Activated T-cell treated with anti-CD3 and anti-CD28 coated beads for 4 hours (primary cell): ENCODE measurements at places on chromosomes 6 and 20.

- DNase-seq = no peak
Observed at GRCh38 chr6:34207695-34208443, 28.8 kb upstream of the HMGA1 start.

DNA sequence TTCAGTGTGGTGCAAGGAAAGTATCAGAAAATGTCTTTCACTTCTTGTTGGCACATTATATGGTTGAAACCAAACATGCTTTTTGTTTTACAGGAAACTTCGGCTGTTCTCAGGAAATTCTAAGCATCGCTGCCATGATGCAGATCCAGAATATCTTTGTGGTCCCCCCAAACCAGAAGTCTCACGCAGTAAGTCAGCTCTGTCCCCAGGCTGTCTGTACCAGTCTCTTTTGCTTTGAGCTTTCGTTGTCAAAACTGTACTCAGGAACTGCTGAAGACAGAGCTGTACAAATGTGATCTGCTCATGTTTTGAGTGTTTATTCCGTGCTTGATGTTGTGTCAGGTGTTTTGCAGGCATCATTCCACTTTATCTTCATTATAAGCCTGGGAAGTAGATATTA is 59.6 kb downstream of the DHX35 start:
- no peak for DNase-seq

- peak; percentile 43 for DNase-seq
Observed at GRCh38 chr6:111984081-111984480, 69.8 kb upstream of the CCN6 start.

DNA sequence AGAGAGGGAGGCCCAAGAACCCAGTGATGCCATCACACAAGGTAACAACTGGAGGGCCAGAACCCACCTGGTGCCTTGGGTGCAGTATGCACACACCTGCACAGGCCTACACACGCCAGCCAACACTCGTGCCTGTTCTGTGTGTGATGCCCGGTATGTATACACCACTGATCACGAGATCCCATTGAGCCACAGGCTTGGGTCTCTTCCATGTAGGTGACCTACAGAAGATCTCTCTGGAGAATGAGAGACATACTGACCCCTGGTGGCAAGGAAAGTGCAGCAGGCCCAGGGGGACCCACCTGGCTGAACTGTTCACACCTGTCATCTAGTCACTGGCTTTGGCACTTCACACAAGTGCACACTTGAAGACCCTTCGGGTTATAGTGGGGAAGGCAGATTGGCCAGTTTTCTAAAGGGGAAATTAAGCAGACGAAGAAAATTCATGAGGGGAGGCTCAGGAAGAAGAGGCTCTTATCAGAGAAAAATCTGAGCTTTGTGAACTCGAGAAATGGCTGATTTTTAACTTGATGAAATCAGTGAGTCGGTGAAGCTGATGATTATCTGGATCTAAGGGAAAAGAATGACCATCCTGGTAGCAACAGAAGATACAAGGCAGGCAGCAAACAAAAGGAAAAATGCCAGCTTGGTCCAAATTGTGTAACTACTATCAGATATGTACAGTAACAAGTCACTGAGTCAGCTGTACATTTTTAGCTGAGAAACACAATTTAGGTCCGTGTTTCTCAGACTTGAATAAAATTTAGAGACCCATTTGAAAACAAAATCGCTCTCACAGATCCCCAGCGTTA is 69.1 kb upstream of the PBOV1 start:
- DNase-seq = peak; percentile 29

DNA sequence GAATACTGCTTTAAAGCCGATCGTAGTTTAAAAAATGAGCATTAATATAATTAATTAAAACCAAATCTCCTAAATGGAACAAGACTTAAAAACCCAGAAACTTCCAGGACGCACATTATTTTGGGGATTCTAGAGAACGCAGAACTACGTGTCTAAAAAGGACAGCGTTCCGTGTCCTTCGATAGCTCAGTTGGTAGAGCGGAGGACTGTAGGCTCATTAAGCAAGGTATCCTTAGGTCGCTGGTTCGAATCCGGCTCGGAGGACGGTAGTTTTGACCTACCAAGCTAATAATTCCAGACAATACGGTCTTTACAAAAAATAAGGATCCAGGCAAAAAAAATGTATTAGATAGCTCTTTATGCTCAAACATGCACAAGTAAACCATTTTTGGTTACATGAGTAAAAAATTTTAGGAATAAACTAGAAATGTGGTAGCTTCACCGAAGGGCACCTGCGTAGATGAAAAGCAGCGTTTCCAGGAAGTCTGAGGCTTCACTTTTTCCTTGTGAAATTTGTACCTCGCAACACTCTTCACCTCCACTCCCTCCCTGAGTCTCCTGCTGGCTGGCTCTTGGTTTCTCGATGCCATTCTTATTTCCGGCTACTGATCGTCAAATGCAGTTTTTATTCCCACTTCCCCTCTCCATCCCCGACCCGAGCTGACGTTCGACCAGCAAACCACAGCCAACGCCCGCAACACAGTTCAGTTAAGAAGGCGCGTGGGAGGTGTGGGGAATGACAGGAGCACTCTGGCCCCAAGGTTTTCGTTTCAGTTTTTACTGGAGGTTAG is 19.6 kb upstream of the ABT1 start:
- peak; percentile 64 for DNase-seq

DNA sequence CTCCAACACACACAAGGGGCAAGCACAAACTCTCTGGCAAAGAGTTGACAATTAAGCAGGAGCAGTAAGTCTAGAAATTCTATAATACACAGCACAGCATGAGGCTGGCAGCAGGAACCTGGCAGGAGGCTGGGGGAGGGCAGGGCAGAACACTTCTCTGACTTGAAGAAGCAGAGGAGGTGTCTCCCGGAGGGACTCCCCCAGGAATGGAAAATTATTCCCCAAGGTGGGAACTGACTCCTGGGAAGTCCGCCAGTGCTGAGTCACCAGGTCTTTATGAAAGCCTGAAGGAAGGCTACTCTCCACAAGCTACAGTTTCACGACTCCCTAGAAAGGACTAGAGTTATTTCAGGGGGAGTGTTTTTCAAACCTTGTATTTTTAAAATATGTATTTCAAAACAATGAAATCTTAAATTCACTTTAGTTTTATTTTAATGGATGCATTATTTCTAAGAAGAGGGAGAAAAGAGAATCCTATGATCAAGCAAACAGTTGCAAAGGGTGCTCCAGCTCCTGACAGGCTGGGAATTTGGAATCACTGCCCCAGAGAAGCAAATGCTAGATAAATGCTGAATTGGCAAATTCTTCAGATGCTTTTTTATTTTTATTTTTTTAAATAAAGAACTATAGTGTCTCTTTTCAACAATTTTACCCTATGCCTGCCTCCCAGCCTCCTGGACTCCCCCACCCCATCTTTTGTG is 192.8 kb downstream of the LY86 start:
- no peak for DNase-seq

DNA sequence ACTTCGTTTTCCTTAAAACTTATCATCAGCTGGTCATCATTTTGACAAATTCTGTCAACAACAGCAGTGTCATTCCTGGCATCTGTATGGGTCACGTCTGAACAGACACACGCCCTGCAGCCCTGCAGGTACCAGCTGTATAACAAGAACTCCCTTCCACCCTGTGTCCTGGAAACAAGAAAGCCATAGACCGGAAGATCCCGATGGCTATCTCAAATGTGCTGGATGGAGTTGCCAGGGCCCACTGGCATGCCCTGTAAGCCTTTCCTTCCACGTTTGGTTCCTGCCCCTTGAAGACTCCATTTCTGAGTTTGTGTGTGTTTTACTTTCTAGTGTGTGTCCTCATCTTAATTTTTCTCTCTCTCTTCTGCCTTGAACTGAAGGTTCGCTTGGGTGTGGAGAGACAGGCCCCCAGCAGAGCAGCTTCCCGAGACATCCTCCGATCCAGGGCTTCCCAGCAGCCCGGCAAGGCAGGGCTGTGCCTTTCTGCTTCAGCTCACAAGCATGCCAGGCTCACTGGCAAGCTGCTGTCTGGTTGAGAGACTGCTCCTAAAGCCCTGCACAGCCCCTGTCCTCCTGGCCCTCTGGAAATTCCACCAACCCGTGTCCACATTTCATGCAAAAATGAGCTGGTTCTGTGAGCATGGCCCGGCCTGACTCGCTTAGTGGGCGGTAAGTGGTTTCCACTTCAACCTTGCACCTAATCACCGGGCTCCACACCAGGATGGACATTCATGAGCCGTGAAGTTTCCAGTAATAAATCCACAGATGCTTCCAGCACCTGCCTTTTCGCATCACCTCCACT is 8.7 kb downstream of the GFRA4 start:
- DNase-seq = no peak

DNA sequence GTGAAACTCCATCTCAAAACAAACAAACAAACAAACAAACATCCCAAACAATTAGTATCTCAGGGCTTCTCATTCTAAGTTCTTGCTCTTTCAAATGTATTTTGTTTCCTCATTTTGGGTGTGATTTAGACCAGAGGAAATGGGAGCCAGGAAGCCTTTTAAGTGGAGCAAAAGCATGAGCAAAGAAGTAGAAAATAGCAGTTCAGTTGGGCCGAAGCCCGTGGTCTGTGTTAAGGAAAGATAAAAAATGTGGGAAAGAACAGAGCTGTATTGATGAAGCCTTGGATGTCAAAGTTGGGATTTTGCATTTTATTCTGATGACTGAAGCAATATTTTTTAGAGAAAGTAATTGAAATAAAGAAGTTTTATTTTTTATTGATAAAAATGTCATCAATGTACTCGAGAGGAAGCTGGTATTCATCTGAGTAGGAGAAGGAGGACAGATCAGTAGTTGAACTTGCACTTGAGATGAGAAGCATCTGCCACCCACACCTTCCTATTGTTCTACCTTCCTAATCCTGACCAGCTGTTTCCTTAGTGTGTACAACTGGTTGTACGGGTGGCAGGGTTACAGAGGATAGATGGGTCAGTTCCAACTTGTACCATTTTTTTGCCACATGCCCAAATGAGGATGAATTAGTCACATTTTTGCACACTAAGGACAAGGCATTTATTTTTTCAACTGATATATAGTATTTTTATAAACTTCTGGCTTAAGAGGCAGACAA is 56.1 kb downstream of the KIAA0408 start:
- DNase-seq = no peak

DNA sequence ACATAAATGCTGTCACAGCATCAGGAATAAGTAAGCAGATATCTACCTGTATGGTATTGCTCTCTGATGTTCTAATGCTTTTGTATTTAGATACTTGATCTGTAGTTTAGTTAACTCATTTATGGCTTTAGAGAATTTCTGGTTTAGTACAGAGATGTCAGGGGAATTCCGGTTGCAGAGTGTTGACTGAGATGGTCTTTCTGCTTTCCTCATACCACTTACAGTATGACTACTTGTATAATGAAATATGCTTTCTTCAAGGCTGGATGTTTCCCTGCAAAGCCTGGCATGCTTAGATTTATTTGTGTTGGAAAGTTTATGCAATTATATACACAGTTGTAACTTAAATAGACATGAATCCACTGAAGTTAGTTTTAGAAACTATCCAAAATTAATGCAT is 278.4 kb downstream of the CDH26 start:
- DNase-seq = no peak

DNA sequence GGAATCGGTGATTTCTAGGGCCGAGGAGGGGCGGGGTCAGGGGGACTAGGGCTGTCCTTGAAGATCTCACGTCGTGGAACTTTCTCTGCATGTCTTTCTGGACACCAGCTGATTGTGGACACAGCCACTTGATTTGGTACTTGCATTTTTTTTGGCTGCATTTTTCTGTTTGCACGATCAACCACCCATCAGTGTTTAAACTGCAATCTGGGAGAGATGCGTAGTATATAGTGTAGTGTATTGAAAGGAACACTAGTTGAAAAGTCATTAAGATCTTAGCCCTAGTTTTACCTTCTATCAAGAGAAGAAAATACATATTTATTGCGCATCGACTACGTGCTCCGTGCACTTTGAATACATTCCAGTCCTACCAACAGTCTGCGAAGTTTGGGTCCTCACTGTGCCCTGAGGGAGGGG is 657 bp downstream of the NT5DC1 start:
- peak; percentile 59 for DNase-seq
